ENCODE measurements at places on chromosomes 2 and 18.

DNA sequence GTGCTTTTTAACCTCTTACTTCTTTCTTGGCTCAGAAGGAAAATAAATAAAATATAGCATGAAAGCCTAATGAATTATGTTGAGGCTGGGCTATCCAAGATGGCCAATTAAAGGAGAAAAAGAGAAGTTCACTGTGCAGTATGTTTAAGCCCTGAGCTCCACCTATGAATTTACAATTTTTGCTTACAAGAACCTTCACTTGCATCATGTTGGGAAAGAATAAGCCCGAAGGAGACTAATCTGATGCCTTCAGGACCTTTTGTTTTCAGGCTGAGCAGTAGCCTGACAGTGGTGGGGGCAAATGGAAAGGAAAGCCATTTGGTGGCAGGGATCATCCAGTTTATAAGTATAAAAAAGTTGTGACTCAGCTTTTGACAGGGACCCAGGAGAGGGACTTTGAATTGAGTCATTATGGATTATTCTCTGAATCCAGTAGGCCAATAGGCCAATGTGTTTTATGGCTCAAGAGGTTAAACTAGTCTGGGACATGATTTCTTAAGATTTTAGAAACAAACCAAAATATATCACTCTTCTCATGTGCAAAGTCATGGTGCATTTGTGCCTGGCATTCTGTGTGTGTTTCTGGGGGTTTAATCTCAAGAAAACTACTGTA, 56.9 kb downstream of the E2F6 start:
- DNase-seq: no peak

DNA sequence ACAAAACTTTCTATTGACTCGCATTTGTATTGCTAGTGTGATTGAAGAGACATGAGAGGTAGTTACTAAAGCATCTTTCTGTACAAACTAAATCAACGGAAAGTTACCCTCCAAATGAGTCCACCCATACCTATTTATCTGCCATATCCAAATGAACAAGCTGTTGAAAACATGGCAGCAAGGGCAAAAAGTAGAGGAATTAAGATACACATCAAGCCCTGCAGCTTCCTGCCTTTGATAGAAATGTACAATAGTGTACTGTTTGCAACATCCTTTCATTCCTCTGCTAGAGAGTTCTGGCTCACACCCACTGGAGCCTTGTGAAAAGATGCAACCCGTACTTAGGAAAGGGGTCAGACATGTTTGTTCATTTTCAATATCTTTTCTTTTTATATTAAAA, 122.5 kb downstream of the ERBB4 start:
- DNase-seq: no peak

GRCh38 chr2:9201185-9201891, 5.3 kb upstream of the ASAP2 start:
- no peak for DNase-seq

DNA sequence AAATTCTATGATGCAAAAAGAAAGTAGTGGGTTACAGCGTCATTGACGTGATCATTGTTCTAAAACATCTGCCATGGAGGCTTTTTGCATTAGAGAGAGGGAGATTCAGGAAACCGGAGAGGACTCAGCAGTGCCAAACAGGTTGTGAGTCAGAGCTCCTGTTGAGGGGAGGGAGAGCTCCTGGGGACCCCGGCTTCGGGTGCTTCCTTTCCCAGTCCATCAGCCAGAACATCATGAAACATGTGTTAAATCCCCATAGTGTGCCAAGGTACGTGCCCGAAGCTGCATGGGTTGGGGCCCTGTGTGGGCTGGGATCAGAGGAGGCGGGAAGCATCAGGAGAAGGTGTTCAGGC, 791 bp upstream of the CYRIA start:
- DNase-seq: no peak

- no peak for DNase-seq
These were observed 21.1 kb downstream of the PER2 start for GRCh38 chr2:238267341-238267710.

DNA sequence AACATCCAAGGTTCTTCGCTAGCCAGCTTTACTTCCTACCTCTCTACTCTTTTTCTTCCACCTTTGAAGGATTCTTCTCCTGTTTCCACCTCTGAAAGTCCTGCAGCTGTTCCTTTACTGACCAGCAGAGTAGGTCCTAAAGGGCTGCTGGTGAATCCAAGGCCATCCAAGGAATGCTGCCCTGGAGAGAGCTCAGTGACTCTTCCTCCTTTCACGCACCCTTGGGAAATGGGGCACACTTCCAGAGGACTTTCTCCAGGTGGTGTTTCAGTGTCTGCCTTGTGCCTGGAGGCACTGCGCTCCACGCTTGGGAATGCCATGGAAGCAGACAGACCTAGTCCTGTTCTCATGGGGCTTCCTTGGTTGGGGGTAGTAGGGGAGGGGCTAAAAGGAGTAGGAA, 45.4 kb downstream of the SLC16A14 start:
- no peak for DNase-seq

DNA sequence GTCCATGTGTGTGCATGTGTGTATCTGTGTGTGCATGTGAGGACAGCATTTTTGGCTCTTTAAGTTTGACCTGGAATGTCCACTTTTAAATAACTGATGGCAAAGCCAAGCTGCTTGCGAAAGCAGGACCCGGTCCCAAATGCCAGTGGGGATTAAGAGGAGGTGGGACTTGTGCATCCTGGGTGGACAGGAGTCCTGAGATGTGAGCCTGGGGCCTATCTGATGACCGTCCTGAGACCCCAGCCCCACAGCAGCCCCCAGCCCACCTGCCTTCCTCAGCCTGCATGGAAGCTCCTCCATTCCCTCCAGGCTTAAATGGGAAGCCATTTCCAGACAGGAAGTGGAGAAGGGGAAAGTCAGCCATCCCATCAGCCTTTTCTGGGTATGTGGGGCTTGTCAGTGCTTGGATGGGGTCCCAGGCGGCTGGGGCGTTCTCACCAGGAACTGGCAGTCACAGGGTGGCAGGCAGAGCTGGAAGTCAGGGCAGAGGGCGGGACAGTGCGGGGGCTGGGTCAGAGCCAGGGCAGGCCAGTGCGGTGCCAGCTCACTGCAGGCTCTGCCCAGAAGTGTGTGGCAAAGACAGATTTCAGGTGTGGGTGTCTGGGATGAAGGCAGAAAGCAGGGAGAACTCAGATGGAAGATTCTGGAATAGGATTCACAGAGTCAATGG, 117.8 kb downstream of the ACKR3 start:
- no peak for DNase-seq

GRCh38 chr2:212708355-212708754, 169.8 kb upstream of the ERBB4 start:
- no peak for DNase-seq

GRCh38 chr2:134143568-134143967, 110.3 kb upstream of the MGAT5 start:
- no peak for DNase-seq

All from HS-27A (cell line).